ENCODE measurements at places on chromosomes 6 and 20.

- no peak for DNase-seq
Observed at GRCh38 chr6:116948533-116949304, 71.7 kb downstream of the RFX6 start.

- DNase-seq, result no peak
Observed at GRCh38 chr6:143859891-143860660, 4.2 kb upstream of the ZC2HC1B start.

GRCh38 chr6:18632670-18633410, 245.7 kb downstream of the RNF144B start:
- DNase-seq, result no peak

- DNase-seq, result peak; percentile 60
Observed at GRCh38 chr6:41548098-41548840, 2.1 kb downstream of the FOXP4 start.

DNA sequence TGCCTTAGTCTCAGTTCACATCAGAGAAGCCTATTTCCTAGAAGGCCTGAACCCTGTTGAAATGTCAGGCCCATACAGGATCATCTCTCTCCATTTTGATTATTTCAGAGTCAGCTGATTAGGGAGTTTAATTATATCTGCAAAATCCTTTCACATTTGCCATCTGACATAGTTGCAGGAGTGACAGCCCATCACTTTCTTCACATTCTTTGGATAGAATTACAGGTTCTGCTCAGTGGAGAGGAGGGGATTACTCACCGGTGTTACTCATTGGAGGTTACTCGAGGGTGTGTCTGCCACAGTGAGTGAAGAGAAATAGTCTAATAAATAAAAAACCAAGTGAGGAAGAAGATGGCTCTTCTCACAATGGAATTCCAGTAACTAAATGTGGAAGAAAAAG, 216.8 kb downstream of the TMEM242 start:
- no peak for DNase-seq

GRCh38 chr6:88492241-88492640, 326.1 kb upstream of the CNR1 start:
- no peak for DNase-seq

DNA sequence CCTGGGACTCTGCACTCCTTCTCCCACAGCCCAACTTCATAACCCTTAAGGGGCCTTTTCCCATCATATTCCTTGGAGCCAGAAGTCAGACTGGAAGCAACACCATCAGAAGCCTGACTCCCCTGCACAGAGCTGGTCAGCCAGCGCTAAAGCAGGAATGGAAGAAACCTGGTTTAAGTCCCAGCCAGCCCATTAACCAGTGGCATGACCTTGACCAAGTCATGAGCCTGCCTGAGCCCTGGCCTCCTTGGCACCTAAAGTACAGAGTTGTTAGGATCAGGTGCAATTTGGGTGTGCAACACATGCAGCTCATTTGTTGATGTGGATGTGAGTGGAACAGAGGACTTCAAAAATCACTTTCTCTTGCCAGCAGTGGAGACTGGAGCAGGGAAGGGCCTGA, 20.8 kb downstream of the FOXP4 start:
- no peak for DNase-seq

DNA sequence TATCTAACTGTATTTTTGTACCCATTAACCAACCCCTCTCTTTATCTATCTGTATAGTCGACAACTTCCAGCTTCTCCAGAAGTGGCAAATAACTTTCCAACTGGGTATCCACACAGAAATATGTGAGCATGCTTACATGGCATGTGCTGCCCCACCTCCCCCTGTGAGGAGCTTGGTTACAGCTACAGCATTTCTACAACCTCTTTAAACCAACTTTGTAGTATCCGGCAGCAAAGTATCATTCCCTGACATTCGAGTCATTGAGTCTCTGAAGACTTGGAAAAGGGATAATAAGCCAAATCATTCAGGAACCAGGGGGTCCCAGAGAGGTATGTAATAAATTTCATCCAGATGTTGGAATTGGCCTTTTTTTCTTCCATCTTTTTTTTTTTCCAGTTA, 48.2 kb upstream of the ASIP start:
- DNase-seq, result no peak

DNA sequence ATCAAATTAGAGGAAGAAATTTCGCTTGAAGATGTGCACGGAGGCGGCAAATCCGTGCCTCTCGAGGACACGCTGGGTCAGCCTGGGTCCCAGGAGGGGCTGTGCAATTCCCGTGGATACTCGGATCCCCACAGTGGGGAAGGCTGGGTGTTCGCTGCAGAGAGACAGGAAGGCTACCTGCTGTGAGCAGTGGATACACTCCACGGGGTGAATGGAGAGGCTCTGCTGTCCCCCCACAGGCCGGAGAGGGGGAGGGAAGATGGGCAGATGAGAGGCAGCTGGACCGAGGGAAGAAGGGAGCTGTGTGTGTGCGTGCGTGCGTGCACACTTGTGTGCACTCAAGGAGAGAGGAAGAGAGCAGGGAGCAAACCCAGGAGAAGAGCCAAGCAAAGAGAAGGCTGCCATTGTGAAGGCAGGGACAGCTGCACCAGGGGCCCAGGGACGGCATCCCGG, 57.3 kb downstream of the SULF2 start:
- DNase-seq, result no peak

DNA sequence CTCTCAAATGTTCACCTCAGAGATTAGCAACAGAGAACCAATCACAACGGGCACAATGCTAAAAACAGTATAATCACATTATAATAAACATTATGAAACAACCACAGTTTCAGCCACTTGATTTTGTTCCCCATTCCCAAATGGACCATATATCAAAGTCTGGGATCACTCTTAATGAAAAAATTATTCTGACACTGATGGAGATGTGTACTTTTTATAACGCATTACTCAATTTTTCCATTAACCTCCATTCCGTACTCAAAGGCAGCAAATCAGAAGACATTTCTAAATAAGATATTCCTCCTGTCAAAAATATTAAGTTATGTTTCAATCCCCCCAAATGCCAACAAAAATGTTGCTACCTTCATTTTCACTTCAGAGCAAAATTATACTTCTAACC, 2.8 kb downstream of the CPNE1 start:
- no peak for DNase-seq

DNA sequence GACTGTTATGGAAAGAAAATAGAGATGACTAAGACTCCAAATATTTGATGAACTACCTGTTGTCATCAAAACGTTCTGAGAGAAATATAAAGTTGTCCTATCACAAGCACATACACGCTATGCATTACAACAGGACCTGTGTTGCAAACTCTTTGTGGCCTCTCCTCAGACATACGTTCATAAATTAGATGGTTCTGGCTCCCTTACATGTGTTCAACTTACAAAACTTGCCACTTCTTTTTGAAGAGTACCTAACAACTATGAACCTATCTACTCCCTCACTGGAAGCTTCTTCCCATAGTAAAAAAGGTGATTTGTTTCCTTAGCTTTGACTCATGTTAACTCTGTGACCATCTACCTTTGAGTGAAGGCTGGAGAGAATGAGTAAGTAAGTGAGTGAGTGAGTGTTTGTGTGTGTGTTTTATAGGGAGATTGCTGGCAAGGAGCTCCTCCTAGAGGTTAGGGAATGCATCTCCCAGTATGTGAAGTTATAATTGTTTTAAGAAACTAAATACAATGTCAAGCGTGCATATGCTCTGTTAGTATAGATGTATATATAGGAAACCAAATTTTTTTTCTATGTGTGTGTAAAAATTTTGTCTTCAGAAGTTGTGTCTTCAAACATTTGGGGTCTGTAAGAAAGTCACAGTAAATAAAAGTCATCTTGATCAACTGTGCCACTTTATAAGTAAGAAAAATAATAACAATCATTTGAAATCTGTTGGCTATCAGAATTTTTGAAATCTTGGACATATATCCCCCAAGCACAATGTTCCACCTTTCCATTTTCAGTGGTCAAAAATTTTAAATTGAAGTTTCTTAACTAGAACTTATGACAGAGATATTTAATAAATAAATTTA, 1211.1 kb upstream of the GJE1 start:
- peak; percentile 16 for DNase-seq

GRCh38 chr6:149854532-149854931, 9.6 kb downstream of the LRP11 start:
- DNase-seq, result no peak

GRCh38 chr6:84731401-84731800, 33.0 kb downstream of the TBX18 start:
- DNase-seq, result no peak

- DNase-seq, result no peak
Observed at GRCh38 chr20:8220716-8221115, 88.7 kb downstream of the PLCB1 start.

- no peak for DNase-seq
Observed at GRCh38 chr6:66558189-66558588, 851.2 kb upstream of the EYS start.

GRCh38 chr6:136058852-136059251, 191.3 kb downstream of the MTFR2 start:
- no peak for DNase-seq

DNA sequence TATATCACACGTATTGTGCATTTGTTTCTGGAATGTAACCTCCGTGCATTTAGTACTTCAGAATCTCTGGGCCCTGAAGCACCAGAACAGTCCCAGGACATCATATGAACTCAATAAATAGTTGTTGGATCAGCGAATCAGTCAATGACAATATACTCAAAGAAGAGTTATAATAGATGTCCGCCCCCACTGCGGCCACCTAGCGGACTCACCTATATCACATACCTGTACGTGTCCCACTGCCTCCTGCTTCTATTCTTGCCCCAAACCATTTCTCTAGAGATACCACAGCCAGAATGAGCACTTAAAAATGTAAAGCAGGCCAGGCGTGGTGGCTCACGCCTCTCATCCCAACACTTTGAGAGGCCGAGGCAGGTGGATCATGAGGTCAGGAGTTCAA, 73.9 kb downstream of the DCDC2 start:
- DNase-seq, result no peak

DNA sequence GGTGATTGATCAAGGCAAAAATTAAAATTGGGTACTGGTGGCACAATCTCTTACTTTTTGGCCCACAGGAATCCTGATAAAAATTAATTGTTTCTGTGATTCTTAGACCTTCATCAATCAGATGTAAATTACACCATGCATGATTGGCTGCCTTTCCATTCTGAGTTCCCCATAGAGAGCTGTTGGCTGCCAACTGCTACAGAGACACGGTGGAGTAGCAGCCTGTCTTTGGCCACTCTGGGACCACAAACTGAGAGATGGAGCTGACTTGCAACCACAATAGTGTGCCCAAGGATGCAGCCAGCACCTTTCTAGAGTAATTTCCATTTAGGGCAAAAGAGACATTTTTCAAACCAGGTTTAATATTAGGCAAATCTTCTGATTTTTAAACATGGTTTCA, 274.3 kb upstream of the MMS22L start:
- peak; percentile 2 for DNase-seq

GRCh38 chr6:109506841-109507240, 23.8 kb upstream of the ZBTB24 start:
- no peak for DNase-seq

DNA sequence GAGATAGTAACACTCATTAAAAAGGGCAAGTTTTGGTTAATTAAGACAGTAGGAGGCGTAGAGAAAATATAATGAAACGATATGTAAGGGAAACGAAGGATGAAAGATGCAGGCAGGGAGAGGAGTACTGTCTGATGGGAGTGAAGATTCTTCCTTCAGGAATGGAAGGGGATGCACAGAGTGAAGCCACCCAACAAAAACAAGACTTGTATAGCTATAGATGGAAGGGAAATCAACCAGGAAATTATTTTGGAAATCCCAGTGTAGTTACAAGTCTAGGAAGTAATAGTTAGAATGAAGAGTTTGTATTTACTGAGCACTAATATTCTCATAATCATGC, 19.7 kb upstream of the HLA-DRB1 start:
- DNase-seq, result no peak

DNA sequence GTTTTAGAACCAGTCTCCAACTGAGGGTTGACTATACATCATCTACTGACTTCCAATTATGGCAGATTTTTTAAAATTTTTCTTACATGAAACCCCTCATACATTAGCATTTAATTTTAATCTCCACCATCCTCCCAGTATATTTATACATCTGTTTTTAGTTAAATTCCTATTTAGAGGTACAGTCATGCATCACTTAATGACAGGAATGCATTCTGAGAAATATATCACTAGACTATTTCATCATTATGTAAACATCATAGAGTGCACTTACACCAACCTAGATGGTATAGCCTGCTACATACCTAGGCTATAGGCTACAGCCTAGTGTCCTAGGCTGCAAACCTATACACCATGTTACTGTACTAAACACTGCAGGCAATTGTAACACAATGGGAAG, 316.7 kb upstream of the MARCKS start:
- DNase-seq, result no peak

- no peak for DNase-seq
Observed at GRCh38 chr6:22886650-22887581, 317.6 kb downstream of the HDGFL1 start.

DNA sequence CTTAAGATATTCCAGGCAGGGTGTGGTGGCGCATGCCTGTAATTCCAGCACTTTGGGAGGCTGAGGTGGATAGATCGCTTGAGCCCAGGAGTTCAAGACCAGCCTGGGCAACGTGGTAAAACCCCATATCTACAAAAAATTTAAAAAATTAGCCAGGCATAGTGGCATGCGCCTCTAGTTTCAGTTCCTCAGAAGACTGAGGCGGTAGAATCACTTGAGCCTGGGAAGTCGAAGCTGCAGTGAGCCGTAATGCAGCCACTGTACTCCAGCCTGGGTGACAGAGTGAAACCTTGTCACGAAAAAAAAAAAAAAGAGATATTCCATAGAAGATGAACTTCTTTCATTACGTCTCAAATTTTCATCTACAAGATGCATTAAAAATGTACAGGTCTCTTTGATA, 46.7 kb upstream of the ISM1 start:
- no peak for DNase-seq

- DNase-seq, result no peak
Observed at GRCh38 chr20:21338291-21338690, 35.2 kb downstream of the XRN2 start.

DNA sequence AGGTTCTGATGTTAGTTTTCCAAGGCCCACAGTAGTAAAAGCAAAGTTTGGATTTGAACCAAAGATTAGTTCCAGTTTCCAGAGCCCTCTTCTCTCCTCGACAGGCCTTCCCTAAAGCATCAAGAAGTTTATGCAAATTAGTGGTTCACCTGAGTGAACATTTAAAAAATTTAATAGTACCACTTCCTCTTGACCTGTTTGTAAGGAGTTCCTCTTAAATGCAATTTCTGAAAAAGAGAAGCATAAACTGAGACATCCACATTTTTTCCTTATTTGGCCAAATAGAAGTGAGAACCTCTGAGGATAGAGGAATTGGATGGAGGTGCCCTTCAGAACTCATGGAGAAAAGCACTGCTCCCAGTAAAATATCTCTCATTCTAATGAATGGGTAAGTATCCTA, 1.2 kb upstream of the DSE start:
- DNase-seq, result no peak

GRCh38 chr20:23408957-23409356, 12.3 kb downstream of the NAPB start:
- DNase-seq, result no peak
